ENCODE measurements at places on chromosomes 16 and 17. TPM values are rescaled to one million over a fixed set of nuclear protein-coding genes. Genes with fewer than 3 reads are reported as not detected.

DNA sequence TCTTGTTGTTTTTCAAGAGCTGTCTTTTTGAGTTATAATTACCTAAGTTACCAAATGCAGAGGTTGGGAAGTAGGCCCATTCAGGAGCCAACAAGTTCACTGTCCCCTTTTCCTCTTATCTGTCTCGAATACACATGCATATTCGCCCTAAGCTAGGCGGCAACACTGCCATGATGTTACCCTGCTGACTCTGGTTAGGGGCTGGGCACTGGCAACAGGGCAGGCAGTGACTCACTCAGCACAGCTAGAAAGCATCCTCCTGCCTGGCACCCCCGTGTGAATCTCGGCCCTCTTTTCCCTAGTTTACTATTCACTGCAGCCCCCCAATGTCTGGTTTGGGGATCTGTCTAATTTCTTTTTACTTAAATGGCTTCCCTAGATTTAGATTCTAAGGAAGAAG lies 13.8 kb downstream of the DBF4B start:
- DNase-seq: no peak

NAGS gene
- 3.5 TPM for total RNA-seq

GRCh38 chr17:58669853-58670252 lies 22.0 kb downstream of the TEX14 start:
- DNase-seq: no peak

LONP2 gene
- 77.1 TPM for total RNA-seq

GRCh38 chr16:86516623-86517003 lies 6.3 kb downstream of the FOXF1 start:
- DNase-seq: no peak

DNA sequence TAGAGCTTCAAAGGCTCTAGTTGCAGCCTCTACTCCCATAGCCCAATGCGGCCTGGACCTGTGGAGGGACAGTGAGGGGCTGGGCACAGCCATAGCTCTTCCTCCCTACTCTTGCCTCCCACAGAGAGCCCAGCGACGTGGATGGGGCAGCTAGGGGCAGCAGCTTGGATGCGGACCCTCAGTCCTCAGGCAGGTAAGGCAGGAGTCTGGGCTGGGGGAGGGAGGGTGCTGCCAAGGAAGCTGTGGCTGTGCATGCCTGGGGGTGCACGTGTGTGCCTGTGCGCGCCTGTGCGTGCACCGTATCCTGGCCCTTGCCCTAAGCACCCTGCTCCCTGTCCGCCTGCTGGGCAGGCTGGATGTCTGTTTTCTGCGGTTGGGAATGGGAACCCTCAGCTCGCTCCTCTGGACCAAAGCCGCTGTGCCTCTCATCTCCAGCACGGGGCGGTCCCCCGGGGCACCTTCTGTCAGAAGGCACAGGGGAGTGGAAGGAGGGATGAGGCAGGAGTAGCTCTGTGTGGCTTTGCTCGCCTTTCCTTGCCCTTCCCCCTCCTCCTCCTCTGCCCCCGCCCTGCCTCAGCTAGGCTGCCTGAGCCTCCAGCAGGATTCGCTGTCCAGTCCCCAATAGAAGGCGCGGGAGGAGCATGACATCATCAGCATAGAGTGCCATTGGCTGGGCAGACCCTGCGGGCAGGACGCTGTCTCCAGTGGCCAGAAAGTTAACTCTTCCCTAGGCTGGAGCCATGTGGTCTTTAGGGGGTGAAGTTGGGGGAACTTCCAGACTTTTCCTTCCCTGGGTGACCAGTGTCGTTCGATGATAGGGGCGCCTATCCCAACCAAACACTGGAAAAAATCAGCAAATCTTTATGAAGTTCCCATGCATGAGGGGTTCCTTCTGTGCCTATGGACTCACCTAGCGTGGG lies 797 bp downstream of the PRCD start:
- peak; percentile 97 for DNase-seq

GRCh38 chr17:50806141-50806643 lies 29.2 kb upstream of the WFIKKN2 start:
- no peak for DNase-seq

- no peak for DNase-seq
Measured at GRCh38 chr16:86523166-86523740, 12.9 kb downstream of the FOXF1 start.

SHPK gene
- 17.5 TPM for total RNA-seq

ENKD1 gene
- 30.2 TPM for total RNA-seq

QPRT gene
- total RNA-seq: 13.9 TPM

DNA sequence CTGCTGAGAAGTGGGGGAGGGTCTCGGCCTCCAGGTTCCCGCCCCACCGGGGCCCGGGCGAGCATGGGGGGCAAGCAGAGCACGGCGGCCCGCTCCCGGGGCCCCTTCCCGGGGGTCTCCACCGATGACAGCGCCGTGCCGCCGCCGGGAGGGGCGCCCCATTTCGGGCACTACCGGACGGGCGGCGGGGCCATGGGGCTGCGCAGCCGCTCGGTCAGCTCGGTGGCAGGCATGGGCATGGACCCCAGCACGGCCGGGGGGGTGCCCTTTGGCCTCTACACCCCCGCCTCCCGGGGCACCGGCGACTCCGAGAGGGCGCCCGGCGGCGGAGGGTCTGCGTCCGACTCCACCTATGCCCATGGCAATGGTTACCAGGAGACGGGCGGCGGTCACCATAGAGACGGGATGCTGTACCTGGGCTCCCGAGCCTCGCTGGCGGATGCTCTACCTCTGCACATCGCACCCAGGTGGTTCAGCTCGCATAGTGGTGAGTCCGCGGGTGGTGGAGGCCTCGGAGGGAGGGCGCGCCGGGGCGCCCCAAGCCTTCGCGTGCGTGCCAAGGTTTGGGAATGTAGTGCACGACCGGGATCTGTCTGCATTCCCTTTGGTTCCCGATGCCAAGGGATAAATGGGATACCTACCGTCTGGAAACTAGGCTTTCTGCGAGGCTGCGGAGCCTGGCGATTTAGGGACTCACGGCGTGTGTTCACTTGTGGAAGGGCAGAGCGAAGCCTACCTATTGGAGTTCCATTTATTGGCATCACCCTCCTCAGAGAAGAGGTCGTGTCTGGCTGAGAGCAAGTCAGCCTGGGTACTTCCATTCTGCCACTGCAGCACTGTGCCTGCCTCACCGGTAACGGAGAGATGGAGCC lies 1.0 kb downstream of the ZNRF1 start:
- peak; percentile 36 for DNase-seq

DNA sequence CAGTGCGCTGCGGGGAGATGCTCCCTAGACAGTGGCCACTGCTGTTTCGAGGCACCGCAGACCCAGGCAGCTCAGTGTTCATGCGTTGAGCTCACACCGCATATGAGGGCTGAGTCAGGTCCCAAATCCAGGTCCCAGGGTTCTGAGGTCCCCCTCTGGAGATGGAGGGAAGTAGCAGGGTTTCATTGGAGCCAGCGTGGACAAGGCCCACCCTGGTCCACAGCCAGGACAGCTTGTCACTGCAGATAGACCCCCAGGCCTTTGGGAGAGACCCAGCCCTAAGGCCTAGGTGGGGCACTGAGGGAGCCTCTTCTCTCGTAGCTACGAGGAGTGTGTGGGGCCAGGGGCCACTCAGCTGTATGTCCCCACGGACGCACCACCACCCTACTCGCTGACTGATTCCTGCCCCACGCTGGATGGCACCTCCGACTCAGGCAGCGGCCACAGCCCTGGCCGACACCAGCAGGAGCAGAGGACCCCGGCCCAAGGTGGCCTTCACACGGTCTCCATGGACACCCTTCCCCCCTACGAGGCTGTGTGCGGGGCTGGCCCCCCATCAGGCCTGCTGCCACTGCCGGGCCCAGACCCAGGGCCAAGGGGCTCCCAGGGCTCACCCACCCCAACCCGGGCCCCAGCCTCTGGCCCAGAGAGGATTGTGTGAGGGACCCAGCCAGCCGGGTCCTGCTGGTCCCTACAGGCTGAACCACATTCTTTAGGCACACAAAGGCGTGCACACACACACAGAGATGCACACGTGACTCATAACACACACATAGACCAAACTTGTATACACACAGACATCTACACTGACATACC lies 53.4 kb downstream of the BEAN1 start:
- peak; percentile 36 for DNase-seq

DNA sequence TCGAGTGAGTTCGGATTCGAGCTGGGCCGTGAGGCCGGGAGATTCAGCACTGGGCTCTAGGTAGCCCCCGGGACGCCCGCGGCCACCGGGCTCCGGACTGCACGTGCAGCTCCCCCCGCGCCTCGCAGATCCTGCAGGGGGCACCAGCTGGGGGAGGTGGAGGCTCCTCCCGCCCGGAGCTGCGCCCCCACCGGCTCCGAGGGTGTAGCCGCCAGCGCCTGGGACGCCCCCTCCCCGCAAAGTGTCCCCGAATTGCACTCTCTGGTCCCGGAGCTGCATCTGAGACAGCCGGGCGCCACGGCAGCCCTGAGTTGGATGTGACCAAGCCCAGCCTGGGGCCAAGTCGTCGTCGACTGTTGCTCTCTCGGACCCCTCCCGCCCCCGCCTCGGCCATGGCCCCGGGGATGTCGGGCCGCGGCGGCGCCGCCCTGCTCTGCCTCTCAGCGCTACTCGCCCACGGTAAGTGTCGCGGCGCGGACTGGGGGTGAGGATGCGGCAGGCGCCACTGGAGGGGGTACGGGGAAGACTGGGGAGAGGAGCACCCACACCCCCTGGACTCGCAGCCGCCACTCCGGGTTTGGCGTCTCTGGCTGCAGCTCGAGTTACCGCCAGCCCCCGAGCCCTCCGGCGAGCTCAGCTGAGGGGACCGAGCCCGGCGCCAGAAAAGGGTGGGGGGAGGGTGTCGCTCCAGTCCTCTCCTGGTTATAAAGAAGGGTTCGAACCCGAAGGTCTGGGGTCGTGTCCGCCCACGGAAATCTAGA lies 1.5 kb downstream of the TMEM132E start:
- no peak for DNase-seq

DNA sequence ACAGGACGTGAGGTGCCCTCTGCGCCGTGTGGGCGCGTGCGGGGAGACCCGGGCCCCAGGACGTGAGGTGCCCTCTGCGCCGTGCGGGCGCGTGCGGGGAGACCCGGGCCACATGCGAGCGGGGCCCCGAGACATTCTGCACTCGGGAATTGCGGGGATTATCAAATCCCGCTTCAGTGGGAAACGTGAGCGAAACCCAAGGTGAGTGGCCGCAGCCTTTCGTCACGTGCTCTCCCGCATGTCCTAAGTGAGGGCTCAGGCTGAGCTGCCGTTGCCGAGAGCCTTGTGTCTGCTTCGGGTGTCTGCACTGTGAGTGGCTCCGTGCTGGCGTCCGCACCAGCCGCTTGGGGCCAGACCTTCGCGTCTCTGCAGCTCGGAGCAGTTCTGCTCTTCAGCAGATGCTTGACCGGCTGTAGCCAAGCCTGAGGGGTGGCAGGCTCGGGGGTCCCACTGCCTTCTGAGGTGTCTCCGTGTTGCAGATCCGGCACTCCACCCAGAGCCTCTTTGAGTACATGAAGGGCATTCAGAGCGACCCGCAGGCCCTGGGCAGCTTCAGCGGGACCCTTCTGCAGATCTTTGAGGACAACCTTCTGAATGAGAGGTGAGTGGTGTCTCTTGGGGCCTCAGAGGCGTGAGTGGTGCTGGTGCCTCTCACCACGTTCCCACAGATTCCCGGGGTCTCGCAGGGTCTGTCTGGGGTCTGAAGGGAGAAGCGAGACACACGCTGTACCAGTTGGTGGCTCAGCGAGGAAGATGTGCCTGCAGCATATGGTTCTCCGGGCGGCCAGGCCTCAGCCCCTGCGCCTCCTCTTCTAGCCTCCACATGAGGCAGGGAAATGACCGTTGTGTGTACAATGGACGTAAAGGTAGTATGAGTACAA lies 90.5 kb upstream of the ZNF750 start:
- DNase-seq: no peak

- peak; percentile 13 for DNase-seq
Measured at GRCh38 chr16:15031179-15031578, 24.7 kb downstream of the NTAN1 start.
